Hepatic stellate cell (primary cell): ENCODE measurements at places on chromosomes 7 and 10.
A peak's percentile ranks its signal among the peaks of the same experiment; 100 is the strongest.

DNA sequence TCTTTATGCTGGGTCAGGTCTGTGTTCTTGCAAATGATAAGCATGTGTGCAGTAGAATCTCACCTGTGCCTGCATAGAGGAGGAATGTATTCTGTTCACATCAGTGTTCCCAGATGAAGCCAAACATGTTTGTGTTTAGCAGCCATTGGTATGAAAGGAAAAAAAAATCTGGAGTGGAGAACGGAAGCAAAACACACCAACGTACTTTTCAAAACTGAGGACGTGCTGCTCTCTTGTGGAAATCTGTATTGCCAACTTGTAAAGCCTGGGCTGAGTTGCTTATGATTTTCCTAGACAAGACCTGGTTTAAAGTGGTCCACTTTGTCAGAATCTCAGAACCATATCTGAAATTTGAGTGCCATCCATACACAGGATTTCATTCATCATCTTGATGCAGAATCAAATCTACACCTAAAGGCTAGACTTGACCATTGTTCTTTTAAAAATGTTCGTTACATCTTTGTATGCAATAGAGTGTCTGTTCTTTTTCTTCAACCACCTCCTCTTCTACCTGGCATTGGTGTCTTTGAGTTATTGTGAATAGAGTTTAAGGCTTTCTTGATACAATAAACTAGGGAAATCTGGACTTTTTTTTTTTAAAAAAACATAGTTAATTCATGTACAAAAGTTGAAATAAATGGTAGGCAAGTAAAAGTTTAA, 367.7 kb downstream of the PHF14 start:
- no peak for DNase-seq

DNA sequence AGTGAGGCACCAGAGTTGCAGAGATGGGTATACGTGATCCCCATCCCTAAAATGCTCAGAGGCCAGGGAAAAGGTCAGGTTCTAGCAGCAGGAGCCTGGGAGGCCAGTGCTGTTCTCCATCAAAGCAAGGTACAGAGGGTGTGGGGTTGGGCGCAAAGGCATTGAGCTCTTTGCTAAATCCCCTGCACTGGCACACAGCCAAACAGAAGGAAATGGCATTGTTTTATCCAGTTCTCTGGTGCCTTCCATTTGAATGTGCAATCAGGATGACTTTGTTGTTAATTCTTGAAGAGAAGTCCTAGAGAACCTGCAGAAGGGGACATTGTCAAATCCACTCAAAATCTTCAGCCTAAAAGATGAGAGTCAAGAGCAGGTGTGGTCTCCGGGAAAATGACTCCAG, 111.3 kb upstream of the CHST15 start:
- DNase-seq, result no peak

- DNase-seq, result no peak
Observed at GRCh38 chr10:116460219-116460618, 32.6 kb downstream of the PNLIPRP3 start.

DNA sequence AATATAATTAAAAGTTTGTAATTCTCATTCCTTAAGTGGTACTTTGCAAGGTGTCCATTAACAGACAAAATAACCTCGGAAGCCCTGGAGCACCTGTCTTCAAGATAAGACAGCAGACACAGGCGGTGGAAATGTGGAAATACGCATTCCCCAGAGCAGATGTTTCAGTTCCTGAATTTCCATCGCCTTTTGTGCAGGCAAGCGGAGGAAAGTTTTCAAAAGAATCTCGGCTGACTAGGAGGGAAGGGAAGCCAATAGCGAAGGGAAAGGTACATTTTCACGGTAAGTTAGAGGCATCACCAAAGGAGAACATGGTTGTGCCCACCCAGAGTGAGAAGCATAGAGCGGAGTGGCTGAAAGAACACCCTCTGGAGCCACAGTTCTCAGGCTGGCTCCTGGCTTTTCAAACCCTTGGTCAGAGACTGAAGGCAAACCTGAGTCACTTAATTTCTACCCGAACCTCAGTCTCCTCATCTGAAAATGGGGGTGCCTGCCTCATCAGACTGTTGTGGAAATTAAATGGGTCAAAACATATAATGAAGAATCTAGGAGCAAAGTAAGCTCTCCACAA, 13.6 kb downstream of the CPA1 start:
- DNase-seq, result no peak

GRCh38 chr7:11175887-11176286, 202.2 kb downstream of the PHF14 start:
- DNase-seq, result no peak

DNA sequence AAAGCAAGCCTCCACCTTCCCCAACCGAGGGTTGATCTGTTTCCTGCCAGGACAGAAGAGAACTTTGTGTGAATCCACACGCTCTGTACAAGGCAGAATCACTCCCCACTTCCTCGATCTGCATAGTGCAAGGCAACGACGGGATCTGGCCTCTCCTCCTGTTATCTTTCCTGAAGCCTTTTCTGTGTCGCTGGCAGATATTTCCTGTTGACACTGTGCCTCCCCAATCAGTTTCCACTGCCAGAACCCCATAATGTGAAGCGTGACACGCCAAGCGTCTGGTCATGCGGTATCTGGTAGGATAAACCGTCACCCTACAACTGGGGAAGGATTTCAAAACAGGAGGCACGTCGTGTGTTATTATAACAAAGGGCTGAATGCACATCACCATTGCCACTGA, 57.2 kb downstream of the FAM171A1 start:
- DNase-seq, result no peak

DNA sequence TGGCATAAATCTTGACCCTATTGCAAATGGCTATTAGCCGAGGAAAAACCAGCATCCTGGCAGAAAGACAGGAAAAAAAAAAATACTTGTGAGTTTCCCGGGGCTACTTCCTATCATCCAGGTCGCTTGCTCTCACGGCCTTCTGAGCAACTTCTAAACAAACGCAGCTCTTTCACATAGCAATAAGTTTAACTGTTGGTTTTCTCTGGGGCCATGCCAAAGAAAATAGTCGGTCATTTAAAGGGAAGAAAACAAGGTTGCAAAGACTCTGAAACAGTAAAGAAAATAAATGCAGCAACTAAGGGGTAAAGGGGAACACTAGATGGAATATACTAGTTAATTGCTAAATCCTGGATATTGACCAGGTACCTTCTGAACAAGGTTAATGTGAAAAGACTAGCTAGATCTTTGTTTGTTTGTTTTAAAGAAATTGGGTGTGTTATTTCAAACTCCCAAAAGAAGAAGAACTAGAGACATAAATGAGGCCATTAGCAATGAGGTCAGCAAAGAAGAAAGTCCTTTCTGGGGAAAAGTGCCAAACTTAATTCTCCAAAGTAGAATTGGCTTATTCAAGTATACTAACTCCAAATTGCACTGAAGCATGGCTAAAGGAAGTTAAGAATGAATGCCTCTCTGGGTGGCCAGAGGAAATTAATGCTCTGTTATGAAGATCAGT, 54.2 kb downstream of the SLC39A12 start:
- DNase-seq, result no peak

DNA sequence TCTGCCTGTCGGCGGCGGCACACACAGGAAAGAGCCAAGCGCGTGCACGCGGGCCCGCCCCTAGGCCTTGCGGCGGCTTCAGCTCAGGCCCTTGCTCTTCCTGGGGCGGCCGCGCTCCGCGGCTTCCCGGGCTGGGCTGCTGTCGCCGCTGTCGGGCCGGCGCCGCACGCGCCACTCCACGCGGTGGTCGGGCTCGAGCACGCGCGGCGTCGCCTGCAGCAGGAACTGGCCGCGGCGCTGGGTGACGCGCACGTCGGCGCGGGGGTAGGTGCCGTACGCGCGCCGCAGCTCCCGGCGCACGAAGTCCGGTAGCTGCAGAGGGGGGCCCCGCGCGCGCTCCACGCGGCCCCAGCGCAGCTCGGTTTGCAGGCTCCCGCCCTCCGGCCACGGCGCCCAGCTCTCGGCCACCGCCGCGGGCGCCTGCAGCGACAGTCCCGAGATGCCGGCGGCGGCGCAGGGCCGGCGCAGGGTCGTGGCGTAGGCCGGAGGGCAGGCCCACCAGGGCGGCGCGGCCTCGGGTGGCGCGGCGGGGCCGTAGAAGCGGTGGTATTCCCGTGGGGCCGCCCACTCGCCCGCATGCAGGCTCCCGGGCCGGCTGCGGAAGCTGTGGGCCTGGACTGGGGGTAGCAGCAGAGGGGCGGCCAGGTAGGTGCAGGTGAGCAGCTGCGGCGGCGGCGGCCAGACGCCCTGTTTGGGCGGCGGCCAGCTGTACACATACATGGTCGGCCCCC, 804 bp downstream of the C10orf95 start:
- peak; percentile 87 for DNase-seq

GRCh38 chr7:47551668-47552440, 30.1 kb downstream of the TNS3 start:
- DNase-seq, result no peak
